ENCODE measurements at places on chromosomes 5 and 9.

- no peak for DNase-seq
Observed at GRCh38 chr5:27472000-27472763, 433.8 kb upstream of the CDH9 start.

DNA sequence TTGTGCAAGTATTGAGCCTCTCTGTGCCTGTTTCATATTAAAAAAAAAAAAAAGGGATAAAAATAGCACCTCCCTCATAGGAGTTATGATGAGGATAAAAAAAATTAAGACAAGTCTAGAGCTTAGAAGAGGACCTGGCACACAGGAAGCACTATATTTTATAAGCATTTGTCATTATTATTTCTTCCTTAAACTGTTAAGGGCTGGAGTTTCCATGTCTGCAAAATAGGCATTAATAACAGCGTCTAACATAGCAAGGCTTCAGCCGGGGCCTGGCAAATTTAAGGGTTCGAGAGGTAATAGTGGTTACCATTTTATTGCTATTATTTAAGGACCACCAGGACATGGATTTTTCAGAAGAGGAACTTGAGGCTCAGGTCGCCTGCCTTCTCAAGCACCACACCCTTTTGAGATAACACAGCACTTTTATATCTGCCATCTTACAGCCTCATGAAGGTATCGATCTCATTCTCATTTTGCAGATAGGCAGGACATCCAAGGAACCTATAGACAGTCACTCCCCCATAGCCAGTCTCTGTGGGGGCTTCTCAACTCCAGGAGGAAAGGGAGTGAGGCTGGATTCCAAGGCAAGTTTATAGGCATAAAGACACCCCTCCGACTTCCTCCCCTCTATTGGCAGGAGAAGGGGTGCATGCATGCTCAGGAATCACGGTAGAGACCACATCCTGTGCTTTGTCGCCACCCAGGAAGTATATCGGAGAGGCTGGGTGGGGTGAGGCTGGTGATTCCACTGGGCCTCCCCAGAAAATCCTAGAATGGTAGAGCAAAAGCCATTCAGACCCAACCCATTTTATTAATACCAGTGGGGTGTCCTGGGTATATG lies 2.4 kb downstream of the ANXA6 start:
- DNase-seq = no peak

DNA sequence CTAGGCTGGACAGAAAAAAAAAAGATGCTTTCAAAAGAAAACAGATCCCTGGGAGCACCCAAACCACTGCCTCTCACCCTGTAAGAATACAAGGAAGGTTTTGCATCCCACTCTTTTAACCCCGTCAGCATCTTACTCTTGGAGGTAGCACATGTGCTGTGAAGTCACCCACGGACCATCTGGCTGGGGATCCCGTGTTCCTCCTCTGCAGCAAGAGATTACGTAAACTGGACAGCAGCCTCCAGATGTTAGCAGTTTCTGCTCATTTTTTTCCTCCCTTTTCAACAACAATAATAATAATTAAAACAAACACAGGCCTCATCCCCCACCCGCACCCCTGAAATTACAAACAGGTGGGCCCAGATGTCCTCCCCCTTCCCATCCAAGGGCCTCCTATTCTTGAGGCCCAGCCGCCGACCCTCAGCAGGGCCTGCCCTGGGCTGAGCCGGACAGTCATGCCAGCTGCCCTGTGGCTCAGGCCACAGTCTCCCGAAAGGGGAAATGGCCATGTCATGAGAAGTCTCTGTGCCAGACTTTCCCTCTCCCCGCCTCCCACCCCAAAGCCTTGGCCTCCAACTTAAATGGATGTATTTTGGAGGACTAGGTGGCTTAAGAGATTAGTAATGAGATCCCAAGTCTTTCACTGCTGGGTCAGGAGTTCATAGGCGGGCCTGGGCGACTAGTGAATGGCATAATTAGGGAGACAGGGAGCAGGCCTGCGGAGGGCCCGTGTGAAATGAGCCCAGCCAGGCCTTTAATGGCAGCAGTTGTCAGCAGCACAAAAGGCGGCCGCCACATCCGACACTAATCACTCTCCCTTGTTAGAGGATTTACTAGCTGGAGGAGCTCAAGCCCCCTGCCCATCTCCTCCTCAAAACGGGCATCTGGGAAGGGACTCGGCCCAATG lies 165.1 kb downstream of the PAPPA start:
- DNase-seq = no peak

DNA sequence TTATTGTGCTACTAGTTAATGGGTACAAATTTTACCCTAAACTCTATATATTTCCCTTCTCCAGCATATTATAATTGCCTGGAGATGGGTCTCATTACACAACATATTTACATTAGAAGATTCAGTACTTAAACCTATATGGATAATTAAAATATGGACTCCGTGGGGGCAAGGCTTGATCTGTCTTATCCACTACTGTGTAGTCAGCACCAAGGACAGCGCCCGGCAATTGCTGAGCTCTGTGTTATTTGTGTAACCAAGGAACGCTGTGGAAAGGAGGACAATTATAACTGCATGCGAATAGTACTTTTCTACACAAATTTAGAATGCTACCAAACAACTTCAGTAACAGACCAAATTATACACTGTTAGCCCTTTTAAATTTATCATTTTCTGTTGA lies 77.7 kb downstream of the DNAH5 start:
- no peak for DNase-seq

DNA sequence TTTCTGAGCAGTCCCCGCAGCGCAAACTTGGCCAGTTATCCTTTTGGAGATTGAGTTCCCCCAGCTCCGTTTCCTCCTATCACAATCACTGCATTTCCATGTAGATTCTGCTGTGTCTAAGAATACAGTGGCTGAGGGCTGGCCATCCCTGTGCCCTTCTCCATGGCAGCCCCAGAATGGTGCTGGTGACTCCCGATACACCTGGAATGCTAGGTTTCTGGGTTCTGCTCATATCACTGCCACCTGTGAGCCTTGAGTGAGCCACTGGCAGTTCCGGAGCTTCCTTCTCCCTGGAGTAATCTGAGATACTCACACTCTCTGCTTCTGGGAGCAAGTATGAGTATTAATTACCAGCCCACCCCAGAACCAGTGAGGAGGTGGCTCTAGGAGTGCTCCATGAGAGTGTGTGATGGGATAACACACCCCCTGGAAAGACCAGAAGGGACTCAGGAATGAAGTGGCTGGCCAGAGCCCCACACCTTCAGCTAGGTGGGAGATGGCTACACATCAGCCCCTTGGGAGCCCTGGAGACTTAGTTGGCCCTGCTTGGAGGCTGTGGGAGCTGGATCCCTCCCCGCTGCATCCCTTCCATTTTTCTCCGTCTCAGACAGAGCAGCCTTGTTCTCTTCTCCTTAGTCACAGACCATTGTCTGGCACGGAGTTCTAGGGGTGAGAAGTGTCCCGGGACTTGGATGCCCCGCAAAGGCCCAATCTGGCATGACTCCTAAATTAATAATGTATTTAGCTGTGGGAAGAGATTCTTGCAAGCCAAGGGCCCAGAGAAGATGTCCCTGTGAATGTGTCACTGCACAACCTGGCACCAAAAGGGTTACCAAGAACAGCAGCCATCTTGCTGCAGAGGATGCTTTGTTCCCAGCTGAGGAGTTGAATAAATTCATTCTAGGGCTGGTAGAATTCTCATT lies 4.9 kb downstream of the PCDHGC5 start:
- no peak for DNase-seq

- DNase-seq = no peak
Observed at GRCh38 chr5:164799391-164799790, 1294.0 kb downstream of the MAT2B start.

- DNase-seq = no peak
Observed at GRCh38 chr9:105138306-105138801, 106.1 kb upstream of the SLC44A1 start.

GRCh38 chr5:180352116-180353047 lies 754 bp downstream of the GFPT2 start:
- no peak for DNase-seq

DNA sequence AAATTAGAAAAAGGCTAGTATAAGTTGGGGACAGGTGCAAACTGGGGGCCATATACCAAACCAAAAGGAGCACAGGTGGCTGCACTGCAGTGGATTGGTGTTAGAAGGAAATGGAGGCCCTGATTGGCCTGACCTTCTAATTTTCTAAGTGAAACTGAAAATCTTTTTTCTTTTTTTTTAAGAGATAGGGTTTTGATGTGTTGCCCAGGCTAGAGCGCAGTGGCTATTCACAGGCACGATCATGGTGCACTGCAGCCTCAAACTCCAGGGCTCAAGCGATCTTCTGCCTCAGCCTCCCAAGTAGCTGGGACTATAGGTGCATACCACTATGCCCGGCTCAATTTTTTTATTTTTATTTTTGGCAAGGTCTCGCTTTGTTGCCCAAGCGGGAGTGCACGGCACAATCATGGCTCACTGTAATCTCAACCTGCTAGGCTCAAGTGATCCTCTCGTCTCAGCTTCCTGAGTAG lies 9.8 kb upstream of the CCDC69 start:
- DNase-seq = no peak

- no peak for DNase-seq
Observed at GRCh38 chr5:53063791-53064190, 45.8 kb downstream of the MOCS2 start.

DNA sequence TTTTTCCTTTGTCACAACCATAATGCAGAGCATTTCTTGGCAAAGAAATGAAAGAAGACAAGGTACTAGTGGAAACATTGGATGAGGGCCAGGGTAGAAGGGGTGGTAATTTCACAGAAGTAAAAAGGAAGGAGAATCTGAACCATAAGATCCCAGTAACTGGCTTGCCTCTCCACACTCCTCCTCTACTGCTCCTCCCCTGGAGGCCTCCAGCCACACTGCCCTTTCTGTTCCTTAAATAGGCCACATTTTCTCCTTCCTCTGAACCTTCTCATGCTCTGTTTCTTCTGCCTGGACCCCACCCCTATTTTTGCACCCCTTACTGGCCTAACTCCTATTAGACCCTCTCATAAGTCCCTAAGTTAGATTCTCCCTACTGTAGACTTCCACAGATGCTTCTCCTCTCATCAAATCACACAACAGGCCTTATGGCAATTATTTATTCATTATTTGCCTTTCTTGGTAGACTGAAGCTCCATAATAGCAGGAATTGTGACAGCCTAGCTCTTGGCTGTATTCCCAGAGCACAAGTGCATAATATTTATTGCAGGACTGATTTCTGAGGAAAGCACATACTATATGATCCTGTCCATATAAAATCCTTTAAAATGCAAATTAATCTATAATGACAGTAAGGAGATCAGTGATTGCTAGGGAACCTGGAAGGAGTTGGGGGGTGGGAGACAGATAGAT lies 31.3 kb upstream of the GRIA1 start:
- DNase-seq = no peak

GRCh38 chr5:115657881-115658233 lies 32.0 kb upstream of the TMED7 start:
- DNase-seq = no peak

DNA sequence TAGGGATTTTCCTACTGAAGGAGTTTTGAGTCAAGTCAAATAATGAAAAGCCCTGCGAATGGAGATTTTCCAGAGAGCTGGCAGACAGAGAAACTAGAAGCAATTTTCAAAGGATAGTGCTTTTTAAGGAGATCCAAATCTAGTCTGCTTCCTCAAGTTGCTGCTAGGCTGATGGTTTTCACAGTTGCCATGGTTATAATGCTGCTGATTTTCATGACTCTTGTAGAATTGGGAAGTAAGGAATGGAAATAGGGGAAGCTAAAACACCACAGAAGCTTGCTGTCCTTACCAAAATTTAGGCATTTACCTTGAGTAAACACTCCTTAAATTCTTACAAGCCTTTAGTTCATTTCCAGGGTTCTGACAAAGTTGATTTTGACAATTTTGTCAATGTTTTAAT lies 30.1 kb upstream of the HAPLN1 start:
- DNase-seq = no peak

- DNase-seq = no peak
Observed at GRCh38 chr9:133933426-133934026, 58.6 kb downstream of the VAV2 start.

GRCh38 chr9:110356639-110357395 lies 19.2 kb upstream of the TXNDC8 start:
- DNase-seq = no peak

GRCh38 chr5:127420758-127421157 lies 96.7 kb upstream of the PRRC1 start:
- DNase-seq = no peak

GRCh38 chr5:81164936-81165335 lies 68.2 kb upstream of the CKMT2 start:
- DNase-seq = no peak

GRCh38 chr5:988322-988721 lies 20.3 kb upstream of the NKD2 start:
- DNase-seq = no peak

DNA sequence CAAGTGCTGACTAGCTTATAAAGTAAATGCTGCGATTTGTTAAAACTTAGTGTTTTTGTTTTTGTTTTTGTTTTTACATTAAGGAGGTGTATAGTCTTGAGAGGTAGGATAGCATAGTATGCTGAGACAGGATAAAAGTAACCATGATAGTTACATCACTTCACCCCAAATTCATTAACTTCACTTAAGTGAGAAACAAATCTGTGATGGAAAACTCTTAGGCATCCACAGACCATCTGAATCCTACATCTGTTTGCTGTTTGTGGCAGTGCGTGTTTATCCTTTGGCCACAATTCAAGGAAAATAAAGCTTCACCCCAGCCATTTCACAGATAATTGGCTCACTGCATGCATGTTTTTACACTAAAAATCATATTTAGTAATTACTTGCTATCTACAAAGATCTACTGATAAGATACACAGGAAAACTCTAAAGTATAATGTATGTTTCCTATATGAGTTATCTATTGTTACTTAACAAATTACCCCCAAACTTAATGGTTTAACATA lies 82.0 kb downstream of the ZNF622 start:
- no peak for DNase-seq
